Spleen (tissue), 13 donors: ENCODE measurements at places on chromosomes 3 and 15. TPM values are rescaled to one million over a fixed set of nuclear protein-coding genes. Genes with fewer than 3 reads are reported as not detected.

The CLDN16 gene
- total RNA-seq, result not detected

The KLF13 gene
- 71.6 TPM for total RNA-seq

The SUSD5 gene
- 2.4 TPM for total RNA-seq

The SLC6A6 gene
- total RNA-seq, result 104 TPM

The SMCO1 gene
- not detected for total RNA-seq
